Skeletal muscle cell (primary cell): ENCODE measurements at places on chromosomes 2 and 18.
A peak's percentile ranks its signal among the peaks of the same experiment; 100 is the strongest.

DNA sequence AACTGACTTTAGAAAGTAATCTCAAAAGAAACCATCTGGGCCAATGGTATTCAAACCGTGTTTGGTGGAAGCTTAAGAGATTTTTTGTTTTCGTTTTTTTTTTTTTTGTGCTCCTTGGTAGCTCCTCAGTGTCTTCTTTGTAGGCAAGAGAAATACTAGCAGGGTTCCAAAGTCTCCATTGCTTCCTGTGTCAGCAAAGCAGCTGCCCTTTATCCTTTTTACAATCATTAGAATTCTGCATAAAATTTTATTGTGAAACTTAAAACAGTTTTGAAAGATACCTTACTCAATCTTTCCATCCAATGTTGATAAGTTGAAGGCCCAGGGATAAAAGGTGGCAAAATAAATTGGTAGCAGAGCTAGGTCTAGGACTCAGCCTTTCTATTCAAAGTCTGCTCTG, 479 bp downstream of the IL1F10 start:
- no peak for DNase-seq

- no peak for DNase-seq
Observed at GRCh38 chr18:42174909-42175308, 219.9 kb downstream of the PIK3C3 start.

- DNase-seq = no peak
Observed at GRCh38 chr2:96547731-96548171, 11.2 kb downstream of the ARID5A start.

- no peak for DNase-seq
Observed at GRCh38 chr18:35484034-35484433, 13.7 kb downstream of the INO80C start.

DNA sequence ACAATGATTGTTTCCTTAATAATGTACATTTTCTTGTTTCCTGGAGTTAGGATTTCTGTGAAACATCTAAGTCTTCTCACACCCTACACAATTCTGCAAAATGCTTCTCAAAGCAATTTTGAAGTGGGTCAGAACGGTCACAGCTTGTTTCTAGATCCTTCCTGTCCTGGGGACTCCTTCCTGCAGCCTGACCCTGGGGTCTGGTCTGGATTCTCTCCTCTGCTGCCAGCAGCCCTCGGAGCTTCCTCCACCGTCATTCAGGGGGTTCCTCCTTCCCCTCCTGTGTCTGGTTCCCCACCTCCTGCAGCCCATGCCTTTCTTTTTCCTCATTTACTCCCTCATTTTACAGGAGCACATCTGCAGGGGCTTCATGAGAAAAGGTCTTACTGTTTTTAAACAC, 322.1 kb downstream of the AGPS start:
- DNase-seq = no peak

DNA sequence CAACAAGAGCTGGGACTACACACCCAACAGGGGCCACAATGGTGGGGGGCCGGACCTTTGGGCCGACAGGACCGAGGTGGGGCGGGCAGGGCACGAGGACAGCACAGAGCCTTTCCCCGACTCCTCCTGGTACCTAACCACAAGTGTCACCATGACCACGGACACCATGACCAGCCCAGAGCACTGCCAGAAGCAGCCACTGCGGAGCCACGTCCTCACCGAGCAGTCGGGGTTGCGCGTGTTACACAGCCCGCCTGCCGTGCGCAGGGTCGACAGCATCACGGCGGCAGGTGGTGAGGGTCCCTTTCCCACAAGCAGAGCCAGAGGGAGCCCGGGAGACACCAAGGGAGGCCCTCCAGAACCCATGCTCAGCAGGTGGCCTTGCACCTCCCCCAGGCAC, 119.5 kb downstream of the MTCL1 start:
- DNase-seq = no peak

GRCh38 chr18:25503567-25504081, 151.7 kb upstream of the ZNF521 start:
- DNase-seq = peak; percentile 67

- DNase-seq = no peak
Observed at GRCh38 chr18:55289775-55290174, 298.2 kb downstream of the TCF4 start.

GRCh38 chr18:49486953-49487710, at the start of gene C18orf32:
TSS of gene C18orf32 (minus strand) at chr18:49487234. CDS start at chr18:49483748, 3,486 bp downstream.
- DNase-seq = peak; percentile 85

GRCh38 chr2:120700659-120701058, 35.0 kb upstream of the GLI2 start:
- DNase-seq = no peak

DNA sequence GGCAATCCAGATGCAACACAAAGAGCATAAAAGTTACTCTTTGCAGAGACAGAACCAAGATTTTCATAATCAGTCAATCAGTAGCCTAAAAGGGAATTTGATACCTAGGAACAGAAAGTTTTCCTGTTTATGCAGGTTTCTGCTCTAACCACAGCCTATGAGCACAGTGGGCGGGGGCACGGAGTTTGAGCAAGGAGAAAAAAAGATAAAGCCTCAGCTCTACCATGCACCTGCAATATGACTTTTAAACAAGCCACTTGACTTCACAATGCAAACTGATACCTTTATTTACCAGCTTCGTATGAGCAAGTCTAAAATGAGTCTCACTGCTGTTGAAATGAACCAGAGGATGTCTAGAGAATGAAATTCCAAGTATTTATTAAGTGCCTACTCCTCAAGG, 5.6 kb upstream of the LRATD1 start:
- no peak for DNase-seq

- no peak for DNase-seq
Observed at GRCh38 chr18:23890589-23890988, 124.0 kb upstream of the TTC39C start.

GRCh38 chr18:50523165-50523564, 36.7 kb upstream of the MAPK4 start:
- no peak for DNase-seq

DNA sequence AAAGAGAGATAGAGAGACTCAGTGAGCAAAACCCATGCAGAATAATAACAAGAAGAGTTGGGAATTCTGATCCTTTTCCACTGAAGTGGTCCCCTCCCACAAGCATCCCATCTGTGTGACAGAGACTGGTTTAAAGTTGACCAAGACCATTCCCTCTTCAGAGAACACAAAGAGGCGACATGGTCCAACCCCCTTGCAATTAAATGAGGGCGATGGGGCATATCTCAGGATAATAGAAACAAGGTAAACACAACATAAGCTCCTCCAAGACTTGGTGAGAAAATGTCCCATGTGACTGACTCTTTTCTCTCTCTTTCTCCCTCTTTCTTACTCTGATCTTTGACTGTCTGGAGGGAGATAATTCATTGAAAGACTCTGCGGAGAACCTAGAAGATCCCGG, 526.7 kb downstream of the SOX11 start:
- DNase-seq = no peak

GRCh38 chr2:32743480-32744236, 115.8 kb downstream of the TTC27 start:
- DNase-seq = no peak

GRCh38 chr2:121860033-121860757, 104.7 kb downstream of the TSN start:
- peak; percentile 77 for DNase-seq

DNA sequence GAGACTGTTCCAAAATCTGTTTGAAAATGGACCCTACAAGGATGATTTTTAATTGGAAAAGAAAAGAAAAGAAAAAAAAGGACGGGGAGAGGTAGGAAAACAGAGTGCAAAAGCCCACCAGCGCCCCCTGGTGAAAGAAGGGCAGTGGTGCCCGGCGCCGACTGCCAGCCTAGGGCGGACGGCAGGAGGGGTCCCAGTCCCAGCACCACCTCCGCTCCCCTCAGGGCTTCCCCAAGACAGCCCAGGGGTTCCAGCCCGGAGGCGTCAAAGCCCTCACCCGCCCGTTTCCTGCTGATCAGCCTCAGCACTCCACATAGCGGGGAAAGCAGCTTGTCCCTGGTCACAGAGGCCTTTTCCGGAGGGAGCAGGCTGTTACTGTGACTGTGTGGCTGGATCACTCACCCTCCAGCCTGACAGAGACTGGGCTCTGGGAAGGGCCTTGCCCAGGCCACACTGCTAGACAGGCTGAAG, 213.9 kb downstream of the TFCP2L1 start:
- DNase-seq = no peak

- DNase-seq = peak; percentile 59
Observed at GRCh38 chr2:52260904-52261303, 1229.0 kb upstream of the NRXN1 start.

DNA sequence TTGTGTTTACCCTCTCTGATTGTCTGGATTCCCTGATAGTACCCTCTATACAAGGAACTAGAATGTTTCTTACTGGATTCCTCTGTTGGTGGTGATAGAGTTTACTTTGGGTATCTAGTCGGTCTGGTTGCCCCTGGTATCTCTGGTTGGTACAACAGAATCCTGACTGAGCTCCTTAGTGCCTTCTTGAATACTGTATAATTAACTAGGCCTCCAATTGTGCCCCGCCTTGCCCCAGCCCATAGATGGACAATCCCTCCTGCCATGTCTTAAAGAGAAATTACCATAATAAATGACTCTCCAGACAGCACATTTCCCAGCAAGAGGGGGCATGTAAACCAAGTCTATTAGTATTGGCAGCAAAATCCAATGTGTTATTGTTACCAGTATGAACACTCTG, 2.3 kb downstream of the SCN1A start:
- no peak for DNase-seq

GRCh38 chr2:177806025-177806424, 266.6 kb downstream of the PDE11A start:
- DNase-seq = no peak

DNA sequence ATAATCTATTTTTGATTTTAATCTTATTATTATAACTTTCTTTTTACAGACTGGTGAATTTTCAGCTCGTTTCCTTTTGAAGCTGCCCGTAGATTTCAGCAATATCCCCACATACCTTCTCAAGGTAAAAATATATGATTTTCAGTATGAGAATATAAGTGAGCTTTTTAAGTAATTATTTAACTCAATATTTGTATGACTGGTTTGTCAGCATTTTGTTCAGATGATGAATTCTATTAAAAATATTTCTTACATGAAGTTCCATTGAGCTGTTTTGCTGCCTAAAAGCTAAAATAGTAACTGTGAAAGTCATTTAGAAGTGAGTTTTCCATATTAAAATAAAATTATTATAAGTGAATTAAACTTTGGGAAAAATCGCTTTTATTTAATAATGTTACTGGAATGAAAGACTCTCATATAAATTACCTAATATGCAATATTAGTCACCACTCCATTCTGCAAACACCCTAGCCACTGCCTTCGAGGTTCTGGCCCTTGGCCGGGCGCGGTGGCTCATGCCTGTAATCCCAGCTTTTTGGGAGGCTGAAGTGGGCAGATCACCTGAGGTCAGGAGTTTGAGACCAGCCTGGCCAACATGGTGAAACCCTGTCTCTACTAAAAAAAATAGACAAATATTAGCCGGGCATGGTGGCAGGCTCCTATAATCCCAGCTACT, 155.3 kb downstream of the BABAM2 start:
- DNase-seq = no peak

DNA sequence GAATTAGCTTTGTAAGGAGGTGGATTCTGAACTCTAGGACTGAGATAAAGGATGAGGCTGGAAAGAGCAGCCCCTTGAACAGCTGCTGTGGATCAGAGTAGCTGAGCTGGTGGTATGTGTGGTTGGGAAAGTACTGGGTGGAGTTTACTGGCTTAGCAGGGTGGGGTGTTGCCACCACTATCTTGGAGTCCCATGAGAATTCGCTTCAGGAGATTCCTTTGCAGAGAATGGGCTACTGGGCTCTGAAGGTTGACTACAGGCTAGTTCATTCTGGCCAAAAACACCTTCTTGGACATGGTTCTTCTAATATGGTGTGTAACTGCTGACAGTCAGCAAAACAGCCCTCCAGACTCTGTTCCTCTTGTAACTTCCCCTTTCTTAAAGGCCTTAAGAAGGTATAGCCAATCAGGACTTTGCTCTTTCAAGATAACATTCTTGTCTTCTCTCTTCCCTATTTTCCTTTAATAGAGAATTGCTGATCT, 52.7 kb downstream of the TET3 start:
- DNase-seq = no peak

DNA sequence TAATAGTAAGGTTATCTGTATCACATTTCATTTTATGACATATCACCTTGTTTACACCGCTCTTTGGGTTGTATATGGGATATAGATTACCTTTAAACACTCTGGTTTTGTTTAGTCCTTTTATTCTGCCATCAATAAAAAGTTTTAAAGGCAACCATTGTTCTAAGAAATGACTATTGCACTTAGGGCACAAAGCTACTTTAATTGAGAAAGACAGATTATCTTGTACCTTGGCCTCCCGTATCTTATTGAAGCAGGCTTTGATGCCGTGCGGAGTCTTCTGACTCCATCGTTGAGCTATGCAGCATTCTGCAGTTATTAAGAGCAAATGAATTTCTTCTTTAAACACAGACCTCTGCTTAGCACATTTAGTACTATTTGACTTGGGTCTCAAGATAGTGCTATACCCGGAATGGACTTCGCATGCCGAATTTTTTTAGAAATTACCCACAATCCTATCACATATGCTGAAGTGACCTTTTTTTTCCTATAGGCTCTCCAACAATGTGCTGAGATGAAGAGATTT, 16.7 kb downstream of the PKDCC start:
- DNase-seq = no peak

- DNase-seq = no peak
Observed at GRCh38 chr18:57864615-57865121, 61.6 kb upstream of the ATP8B1 start.

DNA sequence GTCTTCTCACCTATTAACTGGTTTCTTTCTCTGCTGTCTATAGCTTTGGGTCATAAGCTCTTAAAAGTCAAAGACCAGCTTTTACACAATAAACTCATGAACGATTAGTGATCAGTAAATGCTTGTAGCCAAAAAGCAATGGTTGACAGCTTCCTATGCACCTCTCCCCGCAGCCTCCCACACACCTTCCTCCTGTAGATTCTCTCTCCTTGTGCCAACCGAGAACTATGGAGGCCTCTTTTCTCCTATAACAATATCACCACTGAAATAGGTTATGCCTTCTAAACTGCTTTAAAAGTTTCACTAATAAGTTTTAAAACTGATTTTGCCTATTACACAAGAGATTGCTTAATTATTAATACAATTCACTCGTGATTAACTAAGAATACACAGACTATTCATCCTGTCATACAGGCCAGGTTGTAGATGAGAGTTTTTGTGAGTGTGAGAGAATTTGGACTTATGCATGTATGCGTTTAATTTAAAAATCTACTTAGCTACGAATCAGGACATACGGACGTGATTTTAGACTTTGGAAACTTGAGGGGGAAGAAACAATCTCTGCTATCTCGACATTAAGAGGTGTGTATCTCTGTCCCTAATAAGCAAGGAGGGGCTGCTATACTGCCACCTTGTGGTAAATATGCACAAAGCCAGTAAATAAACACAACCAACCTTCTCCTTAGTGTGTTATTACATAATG, 229.1 kb upstream of the RBBP8 start:
- no peak for DNase-seq

- DNase-seq = no peak
Observed at GRCh38 chr2:82246220-82246775, 1941.7 kb upstream of the LRRTM1 start.

DNA sequence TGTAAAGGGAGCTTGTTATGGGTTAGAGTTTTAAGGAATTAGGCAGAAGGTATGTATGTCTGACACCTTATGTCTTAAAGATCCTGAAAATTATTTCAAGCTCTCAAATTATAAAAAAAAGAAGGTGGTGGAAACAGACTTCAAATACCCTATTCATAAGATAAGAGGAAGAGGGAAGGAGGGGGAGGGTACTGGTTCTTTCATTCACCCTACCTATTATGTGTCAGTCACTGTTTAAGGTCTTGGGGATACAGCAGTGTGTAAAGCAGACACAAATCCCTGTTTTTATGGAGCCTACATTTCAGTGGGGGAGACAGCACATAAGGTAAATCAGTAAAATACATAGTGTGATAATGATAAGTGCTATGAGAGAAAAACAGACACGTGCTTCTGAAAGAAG, 184.4 kb downstream of the FHOD3 start:
- no peak for DNase-seq

- DNase-seq = no peak
Observed at GRCh38 chr2:170465241-170465640, 249.9 kb upstream of the SP5 start.
